CD14-positive monocyte (primary cell): ENCODE measurements at places on chromosomes 2 and 18.
A peak's percentile ranks its signal among the peaks of the same experiment; 100 is the strongest.

DNA sequence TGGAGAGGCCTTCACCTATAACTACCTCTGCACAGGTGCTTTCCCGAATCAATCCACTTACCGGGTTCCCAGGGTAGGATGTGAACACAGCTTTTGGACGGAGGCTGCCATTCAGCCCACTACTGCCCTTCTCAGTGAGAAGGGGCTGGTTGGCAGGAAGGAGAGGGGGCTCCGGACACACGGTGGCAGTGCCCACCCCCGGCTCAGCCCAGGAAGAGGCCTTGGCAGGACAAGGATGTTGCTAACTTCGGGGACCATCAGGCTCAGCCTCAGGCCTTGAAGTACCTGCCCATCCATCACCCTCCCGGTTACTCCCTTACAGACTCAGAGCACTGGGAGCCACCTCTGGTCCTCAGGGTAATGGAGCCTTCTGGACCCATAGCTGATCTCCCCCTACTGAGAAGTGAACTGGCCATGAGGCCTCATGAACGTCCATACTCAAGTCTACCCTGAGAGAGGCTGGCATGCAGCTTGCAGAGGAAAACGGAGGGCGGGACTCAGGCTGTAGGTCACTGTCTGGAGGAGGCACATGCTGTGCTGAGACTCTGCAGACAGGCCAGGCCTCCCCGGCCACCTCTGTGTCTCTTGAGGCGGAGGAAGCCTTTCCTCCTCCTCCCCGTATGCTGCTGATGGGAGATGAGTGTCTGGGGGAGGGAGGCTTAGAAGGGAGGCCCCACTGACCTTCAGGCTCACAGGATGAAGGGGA, 191.0 kb downstream of the TWIST2 start:
- no peak for DNase-seq
- H3K27ac ChIP-seq, result no peak overlapping the region
- no peaks in the 10 kb centered on the region for H3K36me3 ChIP-seq
- no peaks in the 10 kb centered on the region for H3K4me1 ChIP-seq
- H3K4me3 ChIP-seq, result no peak overlapping the region

DNA sequence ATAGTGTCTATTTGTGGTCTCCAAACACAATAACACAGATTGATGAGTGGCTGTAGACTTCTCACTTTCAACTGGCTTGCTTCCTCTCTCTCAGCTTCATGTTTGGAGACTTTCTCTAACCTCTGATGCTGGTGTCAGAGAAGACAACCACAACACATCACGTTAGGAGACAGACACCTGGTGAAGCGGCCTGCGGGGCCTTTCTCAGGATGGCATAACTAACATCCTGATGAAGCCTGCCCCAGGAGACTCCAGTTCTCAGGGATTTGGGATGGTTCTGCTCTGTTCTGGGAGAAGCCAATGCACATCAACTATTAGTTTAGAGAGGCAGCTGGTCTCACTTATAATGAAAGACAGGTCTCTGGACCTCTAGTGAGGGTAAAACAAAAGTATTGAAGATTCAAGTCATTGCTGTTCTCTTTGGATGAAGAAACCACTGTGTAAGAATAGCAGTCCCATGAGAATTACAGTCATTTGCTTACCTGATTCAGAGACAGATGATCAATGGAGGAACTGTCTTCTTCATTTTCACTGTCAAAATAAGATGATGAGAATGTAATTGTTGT, 2.0 kb downstream of the IL1A start:
- H3K36me3 ChIP-seq, result no peaks in the 10 kb centered on the region
- H3K27ac ChIP-seq, result no peak overlapping the region
- no peak for DNase-seq
- no peak overlapping the region for H3K4me3 ChIP-seq
- no peaks in the 10 kb centered on the region for H3K27me3 ChIP-seq

DNA sequence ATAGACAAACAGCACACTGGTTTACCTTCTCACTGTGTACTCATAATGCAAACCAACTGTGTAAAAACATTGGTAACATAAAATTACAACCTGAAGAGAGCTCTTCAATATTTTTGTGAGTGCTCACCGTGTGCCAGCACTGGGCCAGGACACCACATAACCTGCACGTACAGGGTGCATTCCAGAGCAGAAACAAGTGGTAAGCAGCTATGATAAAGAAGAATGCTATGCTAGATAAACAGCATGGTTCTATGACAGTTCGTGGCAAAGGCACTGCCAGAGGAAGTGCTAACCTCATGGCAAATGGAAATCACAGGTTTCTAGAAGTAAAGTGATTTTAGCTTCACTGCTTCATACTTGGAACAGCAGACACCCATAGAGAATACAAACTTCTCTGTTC, 343.5 kb downstream of the MTX2 start:
- peaks cover 4% of the 10 kb centered on the region for H3K27me3 ChIP-seq
- DNase-seq, result no peak
- H3K4me1 ChIP-seq, result no peaks in the 10 kb centered on the region
- no peak overlapping the region for H3K4me3 ChIP-seq
- no peaks in the 10 kb centered on the region for H3K36me3 ChIP-seq

DNA sequence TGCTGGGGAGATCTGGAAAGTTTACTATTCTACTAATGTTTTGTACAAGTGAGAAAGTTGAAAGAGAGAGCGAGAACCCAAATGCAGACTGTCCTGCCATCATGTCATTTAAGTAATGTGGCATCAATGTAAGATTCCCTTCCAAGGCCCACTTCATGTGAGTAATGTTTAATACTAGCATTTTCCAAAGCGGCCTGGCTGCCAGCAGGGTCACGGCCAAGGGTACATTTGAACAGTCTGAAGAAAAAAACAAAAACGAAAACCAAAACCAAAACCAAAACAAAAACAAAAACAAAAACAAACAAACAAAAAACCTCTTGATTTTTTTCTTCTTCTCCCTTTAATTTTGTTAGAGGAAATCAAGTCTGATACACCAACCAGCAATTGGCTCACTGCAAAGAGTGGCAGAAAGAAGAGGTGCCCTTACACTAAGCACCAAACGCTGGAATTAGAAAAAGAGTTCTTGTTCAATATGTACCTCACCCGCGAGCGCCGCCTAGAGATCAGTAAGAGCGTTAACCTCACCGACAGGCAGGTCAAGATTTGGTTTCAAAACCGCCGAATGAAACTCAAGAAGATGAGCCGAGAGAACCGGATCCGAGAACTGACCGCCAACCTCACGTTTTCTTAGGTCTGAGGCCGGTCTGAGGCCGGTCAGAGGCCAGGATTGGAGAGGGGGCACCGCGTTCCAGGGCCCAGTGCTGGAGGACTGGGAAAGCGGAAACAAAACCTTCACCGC, 2.2 kb downstream of the HOXD10 start:
- H3K27me3 ChIP-seq, result peaks cover 85% of the 10 kb centered on the region
- no peak overlapping the region for H3K27ac ChIP-seq
- H3K36me3 ChIP-seq, result no peaks in the 10 kb centered on the region
- H3K4me1 ChIP-seq, result peaks cover 12% of the 10 kb centered on the region
- H3K4me3 ChIP-seq, result no peak overlapping the region

DNA sequence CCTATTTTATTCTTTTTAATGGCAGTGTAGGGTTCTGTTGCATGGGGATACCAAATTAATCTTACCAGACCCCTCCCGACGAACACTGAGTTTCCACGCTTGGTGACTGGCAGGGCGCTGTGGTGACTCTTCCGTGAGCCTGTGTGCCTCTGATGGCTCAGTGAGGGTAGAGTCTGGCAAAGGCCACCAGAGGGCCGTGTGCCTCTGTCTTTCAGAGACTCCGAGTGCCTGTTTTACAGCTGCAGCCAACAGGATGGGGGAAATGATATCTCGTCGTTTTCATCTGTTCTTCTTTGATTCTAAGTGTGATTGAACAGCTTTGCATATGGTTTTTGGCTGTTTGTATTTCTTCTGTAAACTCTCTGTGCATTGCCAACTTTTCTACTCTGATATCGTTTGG, 99.8 kb downstream of the ZNF236 start:
- H3K4me3 ChIP-seq, result no peak overlapping the region
- H3K4me1 ChIP-seq, result no peaks in the 10 kb centered on the region
- no peak overlapping the region for H3K27ac ChIP-seq
- peaks cover 97% of the 10 kb centered on the region for H3K36me3 ChIP-seq
- H3K27me3 ChIP-seq, result no peaks in the 10 kb centered on the region
- peak; percentile 5 for DNase-seq

- H3K4me3 ChIP-seq, result no peak overlapping the region
- DNase-seq, result no peak
- no peaks in the 10 kb centered on the region for H3K27me3 ChIP-seq
- H3K4me1 ChIP-seq, result no peaks in the 10 kb centered on the region
- no peaks in the 10 kb centered on the region for H3K36me3 ChIP-seq
Observed at GRCh38 chr18:31213641-31214040, 51.0 kb upstream of the DSC1 start.

GRCh38 chr18:26813043-26813442, 52.5 kb downstream of the AQP4 start:
- DNase-seq, result no peak
- H3K27me3 ChIP-seq, result no peaks in the 10 kb centered on the region
- peaks cover 8% of the 10 kb centered on the region for H3K4me1 ChIP-seq
- H3K4me3 ChIP-seq, result no peak overlapping the region
- H3K36me3 ChIP-seq, result no peaks in the 10 kb centered on the region

GRCh38 chr2:164868563-164869419, 27.2 kb upstream of the COBLL1 start:
- H3K27ac ChIP-seq, result no peak overlapping the region
- no peak for DNase-seq
- no peaks in the 10 kb centered on the region for H3K27me3 ChIP-seq
- peaks cover 5% of the 10 kb centered on the region for H3K4me1 ChIP-seq
- no peak overlapping the region for H3K4me3 ChIP-seq

- H3K27ac ChIP-seq, result peak within 1 kb of the TSS; percentile 41
- H3K27me3 ChIP-seq, result peaks cover 60% of the 10 kb centered on the region
- H3K36me3 ChIP-seq, result no peaks in the 10 kb centered on the region
- peak; percentile 31 for DNase-seq
- H3K4me1 ChIP-seq, result peaks cover 21% of the 10 kb centered on the region
Observed at GRCh38 chr2:218781691-218782527, at the start of gene CYP27A1. Gene CYP27A1, plus strand, starts transcription at chr2:218782147. Its CDS starts 36 bp downstream, at chr2:218782183.

GRCh38 chr18:1930291-1931270, 640.7 kb downstream of the METTL4 start:
- DNase-seq, result no peak
- no peak overlapping the region for H3K4me3 ChIP-seq
- no peak overlapping the region for H3K27ac ChIP-seq
- no peaks in the 10 kb centered on the region for H3K27me3 ChIP-seq

DNA sequence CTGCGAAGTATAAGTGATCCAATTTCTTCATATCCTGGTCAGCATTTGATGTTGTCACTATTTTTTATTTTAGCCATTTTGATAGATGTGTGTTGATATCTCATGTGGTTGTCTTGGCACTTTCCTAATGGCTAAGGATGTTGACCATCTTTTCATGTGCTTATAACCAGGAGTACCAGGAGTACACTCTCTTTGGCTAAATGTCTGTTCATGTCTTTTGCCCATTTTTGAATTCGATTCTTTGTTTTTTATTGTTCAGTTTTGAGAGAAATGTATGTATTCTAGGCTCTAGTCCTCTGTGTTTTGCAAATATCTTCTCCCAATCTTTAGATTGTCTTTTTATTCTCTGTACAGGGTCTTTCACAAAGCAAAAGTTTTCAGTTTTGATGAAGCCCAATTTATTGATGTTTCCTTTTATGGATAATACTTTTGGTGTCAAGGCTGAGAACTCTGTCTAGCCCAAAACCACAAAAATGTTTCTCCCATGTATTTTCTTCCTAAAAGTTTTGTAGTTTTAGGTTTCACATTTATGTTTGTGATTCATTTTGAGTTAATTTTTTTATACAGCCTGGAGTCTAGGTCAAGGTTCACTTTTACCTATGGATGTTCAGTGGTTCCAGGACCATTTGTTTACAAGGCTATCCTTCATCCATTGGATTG, 65.4 kb downstream of the SDC1 start:
- no peaks in the 10 kb centered on the region for H3K4me1 ChIP-seq
- H3K36me3 ChIP-seq, result no peaks in the 10 kb centered on the region
- H3K27me3 ChIP-seq, result no peaks in the 10 kb centered on the region

DNA sequence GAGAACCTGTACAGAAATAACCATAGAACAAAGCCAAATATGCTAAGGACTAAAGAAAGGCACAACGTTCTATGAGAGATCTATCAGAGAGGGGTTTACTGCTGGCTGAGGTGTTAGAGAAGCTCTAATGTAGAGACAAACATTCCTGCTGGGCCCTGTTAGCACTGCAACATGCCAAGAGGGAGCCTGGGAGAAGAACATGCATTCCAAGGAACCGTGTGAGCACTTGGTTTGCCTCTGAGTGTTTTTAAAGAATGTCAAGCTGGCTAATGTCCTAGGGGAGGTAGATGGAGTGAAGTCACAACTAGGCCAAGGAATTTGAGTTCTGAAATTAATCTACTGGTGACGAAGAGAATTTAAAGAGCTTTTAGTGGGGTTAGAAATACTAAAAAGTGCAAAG, 384.3 kb upstream of the LYPD1 start:
- H3K36me3 ChIP-seq, result no peaks in the 10 kb centered on the region
- H3K4me1 ChIP-seq, result no peaks in the 10 kb centered on the region
- no peaks in the 10 kb centered on the region for H3K27me3 ChIP-seq

- no peak for DNase-seq
- H3K27ac ChIP-seq, result no peak overlapping the region
- H3K27me3 ChIP-seq, result no peaks in the 10 kb centered on the region
- H3K4me1 ChIP-seq, result no peaks in the 10 kb centered on the region
- no peak overlapping the region for H3K4me3 ChIP-seq
- H3K36me3 ChIP-seq, result peaks cover 6% of the 10 kb centered on the region
Observed at GRCh38 chr2:43251171-43251731, 24.8 kb upstream of the ZFP36L2 start.

DNA sequence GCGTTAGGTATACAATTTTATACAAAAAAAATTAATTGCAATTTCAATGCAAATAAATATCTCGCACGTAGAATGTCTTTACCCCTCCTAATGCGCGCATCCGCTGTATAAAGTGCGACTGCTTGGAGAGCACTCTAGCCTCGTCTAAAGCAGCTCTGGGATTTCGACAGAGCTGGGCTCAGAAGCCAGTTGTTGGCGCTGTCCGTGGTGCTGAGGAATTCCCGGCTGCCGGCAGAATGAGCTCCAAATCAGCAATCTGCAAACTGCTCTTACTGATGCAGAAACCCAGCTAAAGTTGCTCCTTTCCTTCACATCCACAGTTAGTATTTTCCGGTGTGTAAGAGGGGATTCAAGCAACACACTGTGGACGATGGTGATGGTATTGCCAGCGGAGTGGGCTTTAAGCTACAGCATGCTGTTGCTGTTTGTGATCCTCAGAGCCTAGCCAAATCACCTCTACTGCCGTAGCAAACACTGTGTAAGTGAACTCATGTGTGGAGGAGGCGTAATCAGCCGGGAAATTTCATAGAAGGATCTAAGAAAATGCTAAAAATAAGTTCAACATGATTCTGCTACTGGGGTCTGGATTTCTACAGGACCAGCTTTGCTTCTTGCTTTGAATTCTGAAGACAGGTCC, at the start of gene VWC2L:
Gene VWC2L (plus strand): TSS at position 137 of the 637 bp plus-strand sequence. CDS start 3,140 bp downstream, outside the sequence.
- H3K27ac ChIP-seq, result no peak within 1 kb of the TSS
- DNase-seq, result no peak
- H3K4me1 ChIP-seq, result no peaks in the 10 kb centered on the region
- no peaks in the 10 kb centered on the region for H3K36me3 ChIP-seq
- H3K27me3 ChIP-seq, result no peaks in the 10 kb centered on the region

- H3K27me3 ChIP-seq, result no peaks in the 10 kb centered on the region
- no peak for DNase-seq
- no peak overlapping the region for H3K4me3 ChIP-seq
- H3K27ac ChIP-seq, result no peak overlapping the region
Observed at GRCh38 chr2:88538362-88538917, 85.9 kb upstream of the FOXI3 start.

GRCh38 chr2:117686699-117687098, 127.8 kb upstream of the DDX18 start:
- H3K27ac ChIP-seq, result no peak overlapping the region
- no peaks in the 10 kb centered on the region for H3K4me1 ChIP-seq
- H3K27me3 ChIP-seq, result no peaks in the 10 kb centered on the region
- no peak overlapping the region for H3K4me3 ChIP-seq
- H3K36me3 ChIP-seq, result no peaks in the 10 kb centered on the region
